ENCODE measurements at places on chromosomes 1 and 21.

GRCh38 chr1:181216591-181216994, 128.1 kb downstream of the IER5 start:
- no peak for DNase-seq

DNA sequence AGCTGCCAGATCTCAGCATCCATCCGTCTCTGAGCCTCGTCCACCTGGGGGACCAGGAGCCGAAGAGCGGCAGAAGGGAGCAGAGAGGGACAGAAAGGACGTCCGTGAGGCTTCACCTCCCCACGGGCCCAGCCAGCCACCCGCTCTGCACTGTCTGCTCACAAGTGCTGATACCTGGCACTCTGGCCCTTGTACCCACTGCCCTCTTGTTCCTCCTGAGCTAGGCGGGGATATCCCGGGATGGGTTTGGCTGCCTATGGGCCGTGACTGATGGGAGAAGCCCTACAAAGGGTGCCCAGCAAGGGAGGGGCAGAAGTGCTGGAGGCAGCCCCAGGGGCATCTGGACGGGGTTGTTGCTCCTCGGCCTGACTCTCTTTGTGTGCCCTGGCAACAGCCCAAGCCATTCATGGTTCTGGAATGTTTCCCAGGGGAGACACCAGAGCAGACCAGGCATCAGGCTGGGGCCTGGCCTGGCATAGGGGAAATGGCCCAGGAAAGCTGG, 57.6 kb downstream of the LDLRAD2 start:
- peak; percentile 74 for DNase-seq

- DNase-seq = no peak
These were observed 15.0 kb upstream of the ID3 start for GRCh38 chr1:23574265-23574754.

DNA sequence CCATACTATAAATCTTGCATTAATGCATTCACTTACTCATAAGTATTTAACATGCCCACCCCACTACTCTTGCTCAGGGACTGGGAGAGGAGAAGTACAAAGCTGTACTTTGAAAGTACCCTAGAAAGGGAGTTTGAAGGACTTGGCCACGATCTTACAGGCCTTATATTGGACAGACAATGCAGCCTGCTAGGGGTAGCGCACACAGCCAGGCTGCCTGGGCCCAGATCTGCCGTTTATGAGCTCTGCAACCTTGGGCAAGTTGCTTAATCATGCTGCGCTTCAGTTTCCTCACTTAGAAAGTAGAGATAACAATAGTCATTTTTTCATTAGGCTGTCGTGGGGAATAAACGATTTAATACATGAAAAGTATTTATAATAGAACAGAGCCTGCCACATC, 110.1 kb downstream of the CDC7 start:
- DNase-seq = no peak

GRCh38 chr1:7967651-7968050, 6.1 kb downstream of the PARK7 start:
- DNase-seq = no peak

GRCh38 chr1:11825131-11825530, 19.1 kb downstream of the CLCN6 start:
- DNase-seq = no peak

DNA sequence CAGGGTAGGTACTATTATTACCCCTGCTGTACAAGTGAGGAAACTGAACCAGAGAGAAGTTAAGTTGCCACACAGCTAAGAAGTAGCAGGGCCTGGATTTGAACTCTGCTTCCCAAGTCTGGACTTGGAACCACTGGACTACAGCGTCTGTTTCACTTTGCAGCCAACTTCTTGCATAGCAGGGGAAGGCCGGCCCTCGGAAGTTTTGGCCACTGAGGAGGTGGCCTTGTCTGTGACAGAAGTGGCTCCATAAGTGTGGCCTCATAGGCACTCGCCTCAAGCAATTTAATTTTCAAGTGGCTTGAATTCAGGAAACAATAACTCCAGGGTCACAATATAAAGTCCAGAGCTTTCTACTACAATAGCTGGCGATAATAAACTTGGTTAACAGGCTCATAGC, 41.4 kb downstream of the PLEKHA6 start:
- no peak for DNase-seq

Measured in GM04503 (cell line).